ENCODE measurements at places on chromosomes 3 and 15.

- no peak for DNase-seq
Observed at GRCh38 chr3:29440413-29441305, 159.8 kb downstream of the RBMS3 start.

DNA sequence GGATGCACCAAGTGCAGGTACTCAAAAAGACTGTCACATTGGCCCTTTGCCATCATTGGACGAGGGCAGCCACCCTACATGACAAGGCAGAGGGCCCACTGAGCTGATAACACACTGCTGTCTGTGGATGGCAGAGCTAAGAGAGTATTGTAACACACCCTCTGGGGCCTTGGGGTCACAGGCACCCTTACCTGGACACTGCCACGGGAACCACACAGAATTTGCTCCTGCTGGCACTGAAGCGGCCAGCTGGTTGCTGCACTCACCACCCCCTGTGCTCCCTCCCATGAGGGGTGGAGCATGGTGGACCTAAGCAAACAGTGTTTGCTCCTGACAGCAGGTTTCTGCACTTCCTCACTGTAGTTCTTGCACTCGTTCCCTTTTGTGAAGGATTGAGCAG is 208.2 kb upstream of the SGO1 start:
- DNase-seq: no peak

DNA sequence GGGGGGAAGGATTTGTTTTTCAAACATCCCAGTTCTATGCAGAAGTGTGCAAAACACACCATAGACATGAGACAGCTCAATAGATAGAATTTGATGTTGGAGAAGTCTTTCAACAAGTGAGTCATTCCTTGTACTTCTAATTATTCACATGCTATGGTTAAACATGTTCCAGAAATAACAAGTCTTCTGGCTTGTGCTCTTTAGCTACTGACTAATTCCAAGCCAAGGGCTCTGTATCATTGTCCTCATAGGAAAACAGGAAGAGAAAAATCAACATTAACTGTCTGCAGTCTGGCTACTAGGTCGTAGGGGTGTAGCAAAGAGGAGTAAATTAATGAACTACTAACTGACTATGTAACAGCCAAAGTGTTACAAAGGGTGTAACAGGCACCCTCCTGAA is 25.8 kb downstream of the LDHAL6B start:
- no peak for DNase-seq

- no peak for DNase-seq
Observed at GRCh38 chr3:158602227-158602626, 31.2 kb downstream of the MLF1 start.

DNA sequence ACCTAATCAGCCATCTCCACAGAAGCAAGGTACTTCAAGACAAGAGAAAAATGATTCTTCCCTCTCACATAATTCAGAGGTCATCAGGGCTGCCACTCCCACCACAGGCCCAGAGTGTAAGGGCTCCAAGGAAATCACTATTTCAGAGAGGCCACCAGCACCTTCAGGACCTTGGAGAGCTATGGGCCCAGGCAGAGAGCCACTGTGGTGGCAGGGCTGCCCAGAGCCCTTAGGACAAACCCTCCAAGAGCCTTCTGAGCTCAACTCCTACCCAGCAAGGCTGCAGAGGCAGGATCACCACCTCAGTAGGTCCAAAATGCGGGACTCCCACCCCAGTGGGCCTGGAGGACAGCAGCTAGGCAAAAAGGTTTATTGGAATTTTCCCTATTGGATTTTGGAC is 17.9 kb upstream of the FAN1 start:
- no peak for DNase-seq

GRCh38 chr3:194683380-194683779 is 2.3 kb upstream of the FAM43A start:
- DNase-seq: no peak

GRCh38 chr3:187748050-187748481 is 2.8 kb upstream of the BCL6 start:
- DNase-seq: peak; percentile 96

DNA sequence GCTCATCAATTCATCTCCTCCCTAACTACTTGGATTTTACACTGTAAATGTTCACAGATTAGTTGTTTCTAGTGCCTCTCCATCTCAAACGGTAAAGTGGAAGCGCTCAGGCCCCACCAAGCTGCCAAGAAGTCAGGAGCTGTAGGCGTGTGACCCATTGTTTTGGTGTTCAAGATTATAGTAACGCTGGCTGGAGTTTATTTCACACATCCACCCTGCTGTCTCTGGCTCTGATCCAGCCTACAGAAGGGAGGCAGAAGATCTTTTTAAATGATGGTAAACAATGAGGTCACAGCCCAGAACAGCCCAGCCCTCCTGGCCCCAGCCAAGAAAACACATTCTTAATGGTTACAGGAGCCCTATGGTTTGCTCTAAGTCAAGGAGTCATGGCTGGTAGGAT is 25.7 kb upstream of the GALNT15 start:
- DNase-seq: no peak

GRCh38 chr3:27718459-27718858 is 3.7 kb downstream of the EOMES start:
- DNase-seq: no peak

DNA sequence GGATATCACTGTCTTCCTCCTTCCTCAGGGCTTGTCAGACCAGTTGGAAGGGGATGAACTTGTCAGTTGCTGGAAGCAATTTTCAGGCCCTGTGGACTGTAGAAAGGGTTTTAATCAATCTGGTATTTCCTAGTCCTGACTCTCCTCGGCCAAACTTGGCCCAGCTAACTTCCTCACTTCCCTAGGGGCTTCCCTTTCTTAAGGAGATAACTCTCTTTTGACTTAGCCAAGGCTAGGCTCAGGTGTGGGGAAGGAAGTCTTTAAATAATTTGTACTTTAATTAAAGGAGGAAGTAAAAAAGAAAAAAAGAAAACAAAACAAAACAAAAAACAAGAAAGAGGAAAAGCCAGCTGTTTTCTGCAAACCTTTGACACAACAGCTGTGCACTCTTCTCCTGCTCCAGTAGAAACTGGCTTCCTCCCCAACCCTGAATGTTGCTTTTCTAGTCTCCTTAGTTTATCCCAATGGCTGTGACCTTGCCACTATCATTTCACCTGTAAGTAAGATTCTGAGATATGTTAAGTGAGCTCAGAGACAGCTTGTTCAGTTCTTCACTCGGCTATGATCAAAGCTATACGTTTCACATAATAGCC is 53.0 kb upstream of the ST3GAL6 start:
- DNase-seq: no peak

DNA sequence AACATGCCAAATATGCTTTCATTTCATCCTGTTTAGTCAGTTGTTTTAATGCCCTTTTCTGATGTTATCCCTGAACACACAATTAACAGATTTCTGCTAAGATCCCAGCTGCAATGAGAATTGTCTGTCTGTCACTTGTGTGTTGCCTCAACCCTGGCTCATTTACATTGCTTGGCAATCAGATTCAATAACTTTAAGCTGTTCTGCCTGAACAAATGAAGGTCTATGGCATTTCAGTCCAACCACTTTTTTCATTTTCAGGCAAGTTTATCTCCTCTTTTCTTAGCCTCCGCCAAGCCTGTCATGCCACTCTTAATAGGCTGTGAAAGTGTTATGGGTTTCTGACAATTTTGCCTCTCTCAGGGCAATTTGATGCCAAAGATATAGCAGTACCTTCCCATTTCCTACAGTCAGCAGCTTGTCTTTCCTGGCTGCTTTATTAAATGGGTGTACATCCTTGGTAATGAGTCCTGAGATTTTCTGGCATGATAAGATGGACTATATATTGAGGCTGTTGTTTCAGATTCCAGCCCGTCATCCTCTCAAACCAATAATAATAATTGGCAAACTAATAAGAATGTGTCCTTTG is 68.7 kb upstream of the ADAMTS9 start:
- DNase-seq: no peak

- no peak for DNase-seq
Observed at GRCh38 chr3:167919590-167919989, 176.1 kb downstream of the GOLIM4 start.

DNA sequence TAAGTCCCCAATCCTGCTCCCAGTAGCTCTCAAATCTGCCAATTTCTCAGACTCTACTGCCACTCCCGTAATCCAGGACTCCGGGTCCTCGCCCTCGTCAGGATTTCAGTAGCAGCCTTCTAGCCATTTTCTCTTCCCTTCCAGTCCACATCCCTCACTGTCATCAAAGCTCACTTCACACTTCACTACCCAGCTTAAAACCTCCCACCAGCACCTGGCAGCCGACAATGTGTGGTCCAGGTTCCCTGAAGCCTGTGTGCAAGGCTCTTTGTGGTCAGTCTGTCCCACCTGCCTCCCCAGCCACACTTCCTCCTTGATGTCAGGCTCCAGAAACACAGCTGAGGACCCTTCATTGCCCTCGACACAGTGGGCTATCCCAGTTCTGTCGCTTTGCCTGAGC is 304.5 kb upstream of the ROPN1 start:
- DNase-seq: no peak

- DNase-seq: no peak
Observed at GRCh38 chr3:12487336-12487735, 3.1 kb downstream of the TSEN2 start.

GRCh38 chr15:66588971-66589370 is 23.2 kb upstream of the LCTL start:
- no peak for DNase-seq

All from stimulated activated CD4-positive, alpha-beta T cell treated with anti-CD3 and anti-CD28 coated beads, Interleukin-2, amount 100 ng/mL, for 48 hours (primary cell).